ENCODE measurements at places on chromosomes 12 and 14.

GRCh38 chr14:104732931-104733681 is 9.1 kb downstream of the ADSS1 start:
- ATAC-seq, result no peak

GRCh38 chr14:26963711-26964110 is 365.9 kb upstream of the NOVA1 start:
- no peak for ATAC-seq

GRCh38 chr12:70847871-70848270 is 72.7 kb downstream of the PTPRR start:
- ATAC-seq, result no peak

DNA sequence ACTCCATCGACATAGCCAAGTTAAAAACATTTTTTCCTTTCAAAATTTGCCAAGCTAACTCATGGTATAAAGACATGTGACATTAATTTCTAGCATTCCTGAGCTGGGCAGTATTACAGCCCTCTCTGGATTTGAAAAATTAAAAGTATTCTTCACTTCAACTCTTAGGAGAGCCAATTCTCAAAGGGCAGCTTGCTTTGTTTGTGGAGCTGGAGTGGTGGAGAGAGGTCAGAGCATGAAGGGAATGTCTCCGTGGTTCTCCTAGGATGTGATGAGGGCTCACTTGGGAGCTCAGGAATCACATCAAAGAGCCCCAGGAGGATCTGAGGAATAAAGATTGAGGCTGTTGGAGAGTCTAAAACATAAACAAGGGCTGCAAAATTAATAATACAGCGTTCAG is 46.9 kb upstream of the RGS6 start:
- no peak for ATAC-seq

DNA sequence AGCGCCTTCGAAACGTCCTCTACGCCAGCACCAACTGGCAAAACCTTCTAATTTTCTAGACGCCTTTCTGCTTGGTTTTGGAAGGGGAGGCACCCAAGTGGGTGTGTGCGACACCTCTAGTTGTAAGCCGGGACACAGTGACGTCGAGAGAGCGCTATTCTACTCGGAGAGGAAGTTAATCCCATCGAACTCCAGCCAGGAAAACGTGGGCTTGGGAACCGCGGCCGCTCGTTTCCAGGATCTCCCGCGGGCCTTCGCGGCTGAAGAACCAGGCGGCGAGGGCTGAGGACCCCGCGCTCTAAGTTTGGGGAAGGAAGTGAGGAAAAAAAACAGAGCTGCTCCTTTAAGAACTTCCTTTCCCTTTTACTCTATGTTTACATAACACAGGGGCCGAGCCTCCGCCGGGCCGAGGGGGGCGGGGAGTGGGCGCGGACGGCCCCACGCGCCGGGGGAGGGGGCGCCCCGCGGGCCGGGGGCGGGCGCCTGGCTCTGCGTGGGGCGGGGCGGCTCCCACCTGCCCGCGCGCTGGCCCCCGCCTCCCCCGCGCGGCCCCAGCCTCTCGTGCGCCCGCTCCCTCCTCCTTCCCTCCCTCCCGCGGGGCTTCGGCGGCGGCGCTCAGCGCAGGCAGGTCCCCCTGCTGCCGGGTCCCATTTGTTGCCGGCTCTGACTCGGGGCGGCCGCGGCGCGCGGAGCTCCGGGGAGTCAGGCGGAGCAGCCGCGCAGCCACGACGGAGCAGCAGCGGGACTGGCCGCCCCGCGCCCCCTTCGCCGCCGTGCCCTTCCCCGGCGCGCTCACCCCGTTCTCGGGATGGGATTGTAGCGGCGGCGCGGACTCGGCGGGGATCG is at the start of gene PELI2:
PELI2 (plus strand) TSS at position 647 of the 846 bp plus-strand sequence. CDS start 250 bp downstream, outside the sequence.
- ATAC-seq, result peak; percentile 79

DNA sequence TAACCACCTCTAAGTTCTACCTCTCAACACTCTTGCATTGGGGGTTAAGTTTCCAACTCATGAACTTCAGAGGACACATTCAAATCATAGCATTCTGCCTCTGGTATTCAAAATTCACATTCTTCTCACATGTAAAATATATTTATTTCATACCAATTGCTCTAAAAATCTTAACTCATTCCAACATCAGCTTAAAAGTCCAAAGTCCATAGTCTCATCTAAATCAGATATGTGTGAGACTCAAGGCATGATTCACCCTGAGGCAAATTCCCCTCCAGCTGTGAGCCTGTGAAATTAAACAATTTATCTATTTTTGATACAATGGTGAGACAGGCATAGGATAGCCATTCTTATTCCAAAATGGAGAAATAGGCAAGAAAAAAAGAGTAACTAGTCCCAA is 214.0 kb downstream of the RGS6 start:
- ATAC-seq, result no peak

DNA sequence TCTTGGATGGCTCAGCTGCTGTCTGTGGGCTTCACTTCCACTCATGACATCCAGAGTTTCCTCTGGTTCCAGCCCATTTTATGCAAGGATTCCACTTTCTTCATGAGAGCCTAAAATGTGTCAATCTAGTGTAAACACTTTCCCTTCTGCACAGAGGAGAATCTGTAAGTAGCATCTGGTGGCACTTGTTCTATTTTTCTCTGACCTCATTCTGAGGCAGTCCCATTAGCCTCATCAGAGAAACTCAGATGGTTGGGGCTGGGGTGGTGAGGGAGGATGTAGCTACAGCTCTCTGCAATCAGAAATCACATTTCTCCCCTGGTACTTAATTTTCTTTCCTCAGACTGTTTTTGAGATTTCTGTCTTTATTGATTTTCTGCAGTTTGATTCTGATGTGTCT is 81.6 kb downstream of the PRMT8 start:
- ATAC-seq, result no peak

GRCh38 chr12:34379142-34379541 is 356.8 kb downstream of the ALG10 start:
- ATAC-seq, result no peak

DNA sequence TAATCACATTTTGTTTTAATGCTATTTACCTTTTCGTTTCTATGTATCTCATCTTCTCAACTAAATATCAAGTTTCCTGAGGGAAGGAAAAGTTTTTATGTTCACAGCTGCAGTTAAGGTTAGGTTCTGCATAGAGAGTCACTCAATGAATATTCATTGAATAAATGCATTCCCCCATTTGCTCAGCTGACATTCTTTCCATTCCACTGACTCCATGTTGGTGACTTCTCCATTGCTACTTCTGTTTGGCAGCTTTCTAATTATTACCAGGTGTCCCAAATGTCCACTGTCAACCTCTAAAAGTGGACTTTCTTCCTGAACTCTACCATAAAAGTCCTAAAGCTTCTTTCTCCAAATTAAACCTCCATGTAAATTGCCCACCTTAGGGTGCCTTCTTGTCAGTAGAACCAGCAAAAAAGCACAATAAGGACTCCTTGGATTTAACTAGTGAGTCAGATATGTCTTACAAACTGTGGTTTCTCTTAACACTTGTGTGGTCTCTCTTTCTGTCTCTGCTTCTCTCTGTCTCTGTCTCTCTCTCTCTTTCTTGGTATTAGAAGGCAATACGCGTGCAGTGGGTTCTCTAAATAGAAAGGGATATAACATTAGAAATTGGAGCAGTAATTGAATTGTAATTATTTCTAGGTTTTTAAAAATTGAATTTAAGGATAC is 85.9 kb downstream of the TMEM117 start:
- no peak for ATAC-seq

- ATAC-seq, result peak; percentile 73
Observed at GRCh38 chr12:95085612-95086011, 12.2 kb upstream of the NR2C1 start.

DNA sequence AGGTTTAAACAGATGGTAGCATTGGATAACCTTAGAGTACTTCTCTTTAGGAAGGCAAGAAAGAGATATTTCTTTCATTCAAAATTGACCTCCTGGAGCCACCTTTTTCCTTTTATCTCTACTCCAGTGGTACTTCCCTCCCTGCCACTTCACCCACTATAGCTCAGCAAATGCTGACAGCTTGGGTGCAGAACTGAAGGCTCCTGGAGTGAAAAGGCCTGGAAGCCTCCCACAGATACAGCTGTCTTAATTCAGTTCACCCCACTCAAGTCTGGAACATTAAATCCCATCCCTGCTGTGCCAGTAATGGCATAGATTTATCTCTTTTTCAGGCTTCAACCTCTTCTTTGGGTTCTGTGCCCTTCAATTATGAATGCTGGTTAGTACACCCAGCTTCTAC is 140.3 kb downstream of the NEDD1 start:
- no peak for ATAC-seq

DNA sequence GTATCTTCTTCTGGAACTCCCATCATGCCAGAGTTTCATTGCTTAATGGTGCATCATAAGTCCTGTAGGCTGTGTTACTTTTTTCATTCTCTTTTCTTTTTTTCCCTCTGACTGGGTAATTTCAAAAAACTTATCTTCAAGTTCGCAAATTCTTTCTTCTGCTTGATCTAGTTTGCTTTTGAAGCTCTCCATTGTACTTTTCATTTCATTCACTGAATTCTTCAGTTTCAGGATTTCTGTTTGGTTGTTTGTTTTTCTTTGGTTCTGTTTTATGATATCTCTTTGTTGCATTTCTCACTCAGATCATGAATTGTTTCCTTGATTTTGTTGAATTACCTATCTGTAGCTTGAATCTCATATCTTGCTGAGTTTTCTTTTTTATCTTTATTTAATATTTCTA is 83.3 kb upstream of the PRMT8 start:
- no peak for ATAC-seq

DNA sequence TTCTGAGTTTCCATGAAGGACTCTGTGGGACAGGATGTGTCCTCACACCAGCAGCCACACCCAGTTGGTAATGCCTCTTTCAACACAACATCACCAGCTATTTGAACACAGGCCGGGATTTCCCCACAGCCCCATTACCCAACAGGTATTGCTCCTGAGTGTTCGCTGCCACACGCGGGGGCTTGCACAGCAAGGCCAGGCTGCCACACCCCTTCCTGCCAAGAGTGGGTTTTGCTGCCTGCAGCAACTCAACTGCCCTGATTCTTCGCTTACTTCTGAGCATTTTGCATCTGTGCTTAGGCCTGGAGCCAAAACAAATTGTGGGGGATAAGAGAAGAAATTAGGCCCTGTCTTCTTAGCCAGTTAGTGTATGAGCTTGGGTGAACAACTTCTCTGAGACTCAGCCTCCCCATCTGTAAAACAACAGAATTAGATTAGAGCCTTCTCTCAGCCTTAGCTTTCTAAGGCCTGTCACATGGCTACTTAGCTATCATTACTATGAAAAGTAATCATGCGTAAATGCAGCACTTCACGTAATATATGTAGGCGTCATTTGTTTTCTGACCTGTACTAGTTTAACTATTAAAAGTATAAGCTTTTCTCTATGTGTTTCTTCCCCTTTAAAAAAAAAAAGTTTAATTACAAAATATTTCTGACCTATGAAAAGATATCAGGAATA is 20.0 kb downstream of the CKAP4 start:
- ATAC-seq, result peak; percentile 85

DNA sequence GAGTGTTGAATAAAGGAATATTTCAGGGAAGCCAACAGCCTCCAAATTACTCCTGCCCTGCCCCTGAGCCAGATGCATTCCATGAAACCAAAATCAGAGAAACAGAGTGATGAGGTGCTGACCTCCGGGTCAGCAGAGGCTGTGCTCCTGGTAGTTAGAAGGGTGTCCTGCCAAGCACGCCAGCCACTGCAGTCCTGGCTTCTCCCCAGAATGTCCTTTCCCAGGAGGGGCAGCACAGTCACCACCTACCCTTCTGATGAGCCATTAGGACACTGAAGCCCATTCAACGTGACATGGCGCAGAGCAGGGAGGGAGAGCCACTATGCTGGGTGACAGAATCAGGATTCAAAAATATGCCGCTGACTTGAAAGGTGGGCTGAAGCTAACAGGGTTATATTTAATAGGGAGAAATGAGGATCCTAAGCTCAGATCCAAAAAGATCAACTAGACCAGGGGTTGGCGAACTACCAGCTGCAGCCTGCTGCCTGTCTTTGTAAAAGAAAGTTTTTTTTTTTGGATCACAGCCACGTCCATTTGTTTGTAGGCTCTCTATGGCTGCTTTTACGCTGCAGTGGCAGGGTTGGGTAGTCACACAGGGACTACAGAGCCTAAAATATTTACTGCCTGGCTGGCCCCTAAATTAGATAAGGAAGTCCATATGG is 34.5 kb upstream of the PLEK2 start:
- no peak for ATAC-seq

DNA sequence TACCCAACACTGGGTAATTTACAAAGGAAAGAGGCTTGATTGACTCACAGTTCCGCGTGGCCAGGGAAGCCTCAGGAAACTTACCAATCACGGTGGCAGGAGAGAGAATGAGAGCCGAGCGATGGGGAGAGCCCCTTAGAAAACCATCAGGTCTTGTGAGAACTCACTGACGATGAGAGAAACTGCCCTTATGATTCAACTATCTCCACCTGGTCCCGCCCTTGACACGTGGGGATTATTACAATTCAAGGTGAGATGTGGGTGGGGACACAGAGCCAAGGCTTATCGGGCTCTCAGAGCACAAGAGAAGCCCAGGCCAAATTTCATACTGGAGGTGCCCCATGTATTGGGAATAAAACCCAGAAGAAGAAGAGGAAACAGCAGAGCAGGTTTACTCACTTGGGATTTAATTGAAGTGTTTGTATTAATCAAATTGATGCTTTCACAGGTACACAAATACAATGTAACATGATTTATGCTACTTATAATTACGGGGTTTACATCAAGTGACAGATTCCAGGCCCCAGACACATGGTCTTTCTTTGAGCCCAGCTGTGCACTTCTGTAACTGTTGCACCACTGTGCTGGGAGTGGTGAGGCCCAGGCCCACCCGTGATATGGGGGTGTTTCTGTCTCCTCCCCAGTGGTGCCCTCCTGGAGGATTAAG is 8.2 kb upstream of the CCDC85C start:
- ATAC-seq, result no peak

- ATAC-seq, result no peak
Observed at GRCh38 chr12:96171905-96172304, 22.3 kb upstream of the ELK3 start.

DNA sequence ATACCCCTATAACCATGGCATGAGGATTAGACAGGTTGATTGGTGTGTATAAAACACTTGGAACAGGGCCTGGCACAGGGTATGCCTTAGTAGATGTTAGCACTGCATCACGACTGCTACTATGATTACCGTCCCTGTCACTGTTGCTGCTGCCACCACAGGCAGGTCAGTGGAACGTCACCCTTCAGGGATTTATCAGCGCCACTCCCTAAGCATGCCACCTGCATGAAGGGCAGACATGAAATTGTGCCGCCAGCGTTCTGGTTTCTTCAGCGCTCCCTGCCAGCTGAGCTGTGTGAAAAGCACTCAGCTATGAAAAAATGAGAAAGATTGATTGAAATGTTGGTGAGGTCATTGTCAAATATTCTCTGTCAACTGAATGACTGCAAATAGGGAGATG is 477.0 kb downstream of the DPF3 start:
- ATAC-seq, result no peak

DNA sequence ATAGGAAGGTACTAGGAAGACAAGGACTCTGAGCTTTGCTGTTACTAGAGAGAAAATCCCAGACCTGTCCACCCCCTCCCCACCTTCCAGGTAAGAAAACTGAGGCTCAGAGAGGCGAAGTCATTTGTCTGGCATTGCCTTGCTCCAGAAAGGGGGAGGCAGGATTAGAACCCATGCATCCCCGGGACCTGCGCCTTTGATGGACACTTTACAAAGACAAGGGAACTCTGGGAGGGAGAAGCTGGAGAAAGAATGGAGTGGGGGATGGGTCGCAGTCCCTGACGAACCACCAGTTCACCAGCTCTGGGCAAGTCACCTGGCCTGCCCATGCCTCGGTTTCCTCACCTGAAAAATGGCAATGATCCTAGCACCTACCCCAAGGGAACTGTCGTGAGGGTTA is 10.8 kb downstream of the TRPV4 start:
- no peak for ATAC-seq

GRCh38 chr14:81187832-81188522 is 32.8 kb downstream of the GTF2A1 start:
- peak; percentile 77 for ATAC-seq

Measured in activated CD4-positive, CD25-positive, alpha-beta regulatory T cell treated with anti-CD3 and anti-CD28 coated beads, Interleukin-2, amount 50 U/mL, for 24 hours (primary cell).